ENCODE measurements at places on chromosomes 5 and 9. TPM values are rescaled to one million over a fixed set of nuclear protein-coding genes. Genes with fewer than 3 reads are reported as not detected.

PCA3 gene
- total RNA-seq, result under 0.01 TPM

C5orf46 gene
- not detected for total RNA-seq

SH3PXD2B gene
- total RNA-seq, result 22.9 TPM

PCDHGA6 gene
- 1.5 TPM for total RNA-seq

SPATA31A6 gene
- not detected for total RNA-seq

DNLZ gene
- total RNA-seq, result 12.6 TPM

HTR4 gene
- not detected for total RNA-seq

MYMK gene
- not detected for total RNA-seq

PRLR gene
- not detected for total RNA-seq

THOC3 gene
- total RNA-seq, result 60.4 TPM

AQP7 gene
- total RNA-seq, result not detected

MEIKIN gene
- not detected for total RNA-seq

RGS14 gene
- total RNA-seq, result 6.0 TPM

ZNF367 gene
- total RNA-seq, result 9.6 TPM

CNTNAP3 gene
- 18.5 TPM for total RNA-seq

ANKRD31 gene
- total RNA-seq, result under 0.01 TPM

MAML1 gene
- 10.2 TPM for total RNA-seq

FAM163B gene
- not detected for total RNA-seq

GNPDA1 gene
- 41.9 TPM for total RNA-seq

SNCAIP gene
- total RNA-seq, result 30.0 TPM

TMOD1 gene
- 1.5 TPM for total RNA-seq

All from bladder microvascular endothelial cell (primary cell).